ENCODE measurements at places on chromosomes 5 and 9. TPM values are rescaled to one million over a fixed set of nuclear protein-coding genes. Genes with fewer than 3 reads are reported as not detected.

DNA sequence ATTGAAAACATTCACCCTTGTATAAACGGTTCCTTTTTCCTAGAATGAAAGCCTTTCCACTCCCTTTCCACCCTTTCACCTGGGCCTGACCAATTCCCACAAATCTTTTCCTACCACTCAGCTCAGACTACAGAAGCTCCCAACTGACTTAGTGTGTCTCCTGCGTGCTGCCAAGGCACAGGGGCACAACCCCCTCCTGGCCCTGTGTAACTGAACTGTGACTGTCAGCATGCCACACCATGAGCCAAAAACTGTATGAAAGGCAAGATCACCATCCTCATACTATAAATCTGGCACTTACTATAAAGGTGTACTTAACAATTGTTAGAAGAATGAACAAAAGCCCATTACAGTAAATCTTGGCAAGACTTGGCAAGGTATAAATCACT, 11.5 kb downstream of the NOL8 start:
- DNase-seq: no peak

DNA sequence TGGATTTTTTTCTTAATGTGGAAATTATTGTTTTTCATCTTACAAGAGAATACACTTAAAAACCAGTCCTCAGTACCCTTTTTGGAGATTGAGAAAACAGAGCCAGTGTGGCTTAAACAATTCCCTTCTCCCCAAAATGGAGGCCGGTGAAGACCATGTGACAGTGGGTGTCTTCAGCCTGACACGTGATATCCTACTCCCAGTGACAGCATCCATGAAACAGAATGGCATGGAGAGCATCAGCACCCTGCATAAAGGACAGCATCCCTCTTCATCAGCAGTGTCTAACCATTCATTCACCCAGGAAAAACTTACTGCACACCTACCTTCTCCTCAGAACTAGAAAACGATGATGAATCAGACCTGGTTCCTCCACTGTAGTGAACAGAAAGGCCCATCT, 103.4 kb upstream of the RAI14 start:
- no peak for DNase-seq

DNA sequence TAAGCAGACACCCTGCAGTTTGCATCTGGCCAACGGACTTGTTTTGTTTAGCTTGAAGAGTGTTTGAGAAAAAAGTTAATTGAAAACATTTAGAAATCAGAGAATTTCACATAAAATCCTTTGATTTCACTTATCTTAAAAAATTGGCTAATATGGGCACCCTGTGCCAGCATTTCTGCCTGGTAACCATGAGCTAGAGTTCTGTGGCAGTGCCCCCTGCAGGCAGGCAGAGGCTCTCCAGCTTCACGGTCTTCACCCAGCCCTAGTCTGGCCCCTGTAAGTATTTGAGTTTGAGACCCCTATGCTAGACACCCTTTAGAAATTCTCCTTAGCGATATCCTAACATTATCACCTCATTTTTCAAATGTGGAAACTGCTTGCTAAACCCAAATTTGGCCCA, 18.8 kb upstream of the FANCC start:
- no peak for DNase-seq

PCDHGA1 gene
- 0.93 TPM for total RNA-seq

- no peak for DNase-seq
Measured at GRCh38 chr9:20397348-20397747, 225.0 kb downstream of the MLLT3 start.

Measured in posterior vena cava (tissue), 2 donors.